Tracheal epithelial cell (primary cell): ENCODE measurements at places on chromosomes 3 and 15. TPM values are rescaled to one million over a fixed set of nuclear protein-coding genes. Genes with fewer than 3 reads are reported as not detected.

GPR87 gene
- total RNA-seq = 57.6 and 83.1 TPM in 2 replicates

SPTBN5 gene
- 0.43 and 0.48 TPM in 2 replicates for total RNA-seq

MTMR10 gene
- 10.0 and 11.8 TPM in 2 replicates for total RNA-seq

SLC24A5 gene
- total RNA-seq = not detected in 2 replicates

SLC2A2 gene
- total RNA-seq = under 0.01 TPM in 1 of 2 replicates, not detected in the other

CLDN1 gene
- 24.5 and 226 TPM in 2 replicates for total RNA-seq

EPHB3 gene
- total RNA-seq = 16.6 and 26.3 TPM in 2 replicates

C3orf20 gene
- not detected in 2 replicates for total RNA-seq

CAMK2N2 gene
- 0.24 TPM in 1 of 2 replicates, not detected in the other for total RNA-seq
